CD4-positive, alpha-beta T cell (primary cell): ENCODE measurements at places on chromosomes 11 and 22. TPM values are rescaled to one million over a fixed set of nuclear protein-coding genes. Genes with fewer than 3 reads are reported as not detected.

DNA sequence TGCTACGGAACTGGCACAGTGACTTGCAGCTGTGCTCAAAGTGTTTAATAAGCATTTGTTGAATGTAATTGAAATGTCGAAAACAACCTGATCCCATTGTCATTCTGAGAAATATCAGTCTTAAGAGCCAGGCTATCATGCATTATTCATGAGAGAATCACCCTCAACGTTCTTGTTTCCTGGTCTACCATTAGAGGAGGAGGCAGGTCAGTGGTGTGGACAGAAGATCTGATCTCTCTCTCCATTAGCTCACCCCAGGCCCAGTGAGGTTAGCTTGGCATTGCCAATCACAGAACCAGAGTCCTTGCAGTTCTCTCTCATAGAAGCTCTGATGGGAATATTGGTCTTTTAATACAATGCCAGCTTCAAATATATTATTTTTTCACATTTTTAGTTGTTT, 121.1 kb upstream of the SPON1 start:
- H3K36me3 ChIP-seq: no peaks in the 10 kb centered on the region
- no peak overlapping the region for H3K4me3 ChIP-seq
- no peaks in the 10 kb centered on the region for H3K4me1 ChIP-seq
- DNase-seq: no peak
- no peak overlapping the region for H3K27ac ChIP-seq

DNA sequence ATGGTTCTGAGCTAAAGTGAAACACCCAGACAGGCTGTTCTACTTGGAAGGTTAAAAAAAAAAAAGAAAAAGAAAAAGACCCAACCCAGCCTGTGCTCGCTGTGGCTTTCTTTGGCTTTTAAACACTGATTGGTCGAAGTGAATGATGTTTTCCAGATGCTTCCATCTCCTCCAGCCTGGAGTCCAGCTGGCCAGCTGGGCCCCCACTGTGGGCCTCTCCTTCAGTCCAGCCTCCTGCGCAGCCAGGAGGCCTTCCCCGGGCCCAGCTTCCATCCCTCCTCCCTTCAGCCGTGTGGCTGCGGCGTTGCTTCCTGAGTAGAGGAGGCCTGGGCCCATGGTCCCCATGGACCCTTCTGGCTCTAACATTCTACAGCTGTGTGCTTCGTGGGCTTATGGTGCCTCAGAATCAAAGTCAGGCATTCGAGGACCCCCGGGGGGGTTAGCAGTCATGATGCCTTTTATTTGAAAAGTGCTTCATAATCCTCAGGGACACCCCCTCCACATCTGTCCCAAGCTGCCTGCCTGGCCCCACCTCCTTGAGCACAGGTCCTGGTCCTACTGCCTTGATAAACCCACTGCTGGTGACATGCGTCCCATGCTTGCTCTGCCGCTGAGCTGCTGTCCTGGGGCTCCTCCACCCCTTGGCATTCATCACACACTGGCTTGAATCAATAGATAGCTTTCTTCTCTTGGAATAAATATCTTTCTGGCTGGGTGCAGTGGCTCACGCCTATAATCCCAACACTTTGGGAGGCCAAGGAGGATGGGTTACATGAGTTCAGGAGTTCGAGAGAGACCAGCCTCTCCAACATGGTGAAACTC, 42.2 kb upstream of the FBLN1 start:
- no peaks in the 10 kb centered on the region for H3K36me3 ChIP-seq
- H3K4me3 ChIP-seq: no peak overlapping the region
- DNase-seq: no peak
- no peaks in the 10 kb centered on the region for H3K4me1 ChIP-seq

GRCh38 chr11:125491146-125491545, 4.9 kb downstream of the FEZ1 start:
- no peak for DNase-seq
- no peak overlapping the region for H3K4me3 ChIP-seq
- H3K36me3 ChIP-seq: no peaks in the 10 kb centered on the region
- peaks cover 33% of the 10 kb centered on the region for H3K27me3 ChIP-seq
- no peak overlapping the region for H3K27ac ChIP-seq
- peaks cover 22% of the 10 kb centered on the region for H3K4me1 ChIP-seq

DNA sequence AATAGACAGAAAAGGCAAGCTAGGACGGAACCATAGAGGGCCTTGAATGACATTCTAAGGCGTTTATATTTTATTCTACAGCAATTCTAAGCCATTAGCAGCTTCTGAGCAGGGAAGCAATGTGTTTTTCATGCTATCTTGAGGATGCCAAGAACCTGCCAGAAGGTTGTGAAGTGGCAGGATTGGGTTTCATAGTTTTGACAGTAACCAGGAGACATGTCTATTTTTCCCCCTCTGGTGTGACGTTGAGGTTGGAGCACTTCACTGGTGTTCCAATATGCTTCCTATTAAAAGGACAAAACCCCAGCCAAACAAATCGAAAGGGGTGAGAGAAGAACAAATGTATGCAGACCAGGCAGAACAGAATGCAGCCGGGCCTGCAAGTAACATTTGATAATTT, 148.2 kb downstream of the SPATA19 start:
- H3K4me3 ChIP-seq: no peak overlapping the region
- DNase-seq: no peak
- H3K4me1 ChIP-seq: no peaks in the 10 kb centered on the region
- no peak overlapping the region for H3K27ac ChIP-seq
- H3K27me3 ChIP-seq: no peaks in the 10 kb centered on the region

DNA sequence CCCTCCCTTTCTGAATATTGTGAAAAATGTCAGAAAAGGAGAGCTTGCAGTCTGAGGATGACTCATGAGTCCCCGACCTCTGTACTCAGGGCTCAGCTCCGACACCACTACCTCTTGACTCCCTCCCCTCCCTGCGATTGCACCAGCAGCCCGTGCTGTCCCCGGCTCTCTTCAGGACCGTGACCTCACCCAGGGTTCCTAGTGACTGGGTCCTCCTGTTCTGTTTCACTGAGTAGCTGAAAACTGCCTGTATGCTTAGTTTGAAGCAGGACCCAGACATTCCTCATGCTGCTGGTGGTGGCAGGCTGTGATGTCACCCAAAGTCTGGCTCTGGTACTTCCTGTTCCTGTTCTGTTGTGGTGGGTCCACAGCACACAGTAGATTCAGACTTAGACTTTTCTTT, 11.7 kb downstream of the PHRF1 start:
- peaks cover 20% of the 10 kb centered on the region for H3K4me1 ChIP-seq
- peaks cover 64% of the 10 kb centered on the region for H3K36me3 ChIP-seq
- DNase-seq: peak; percentile 49
- H3K27ac ChIP-seq: peak overlapping the region; percentile 51

DNA sequence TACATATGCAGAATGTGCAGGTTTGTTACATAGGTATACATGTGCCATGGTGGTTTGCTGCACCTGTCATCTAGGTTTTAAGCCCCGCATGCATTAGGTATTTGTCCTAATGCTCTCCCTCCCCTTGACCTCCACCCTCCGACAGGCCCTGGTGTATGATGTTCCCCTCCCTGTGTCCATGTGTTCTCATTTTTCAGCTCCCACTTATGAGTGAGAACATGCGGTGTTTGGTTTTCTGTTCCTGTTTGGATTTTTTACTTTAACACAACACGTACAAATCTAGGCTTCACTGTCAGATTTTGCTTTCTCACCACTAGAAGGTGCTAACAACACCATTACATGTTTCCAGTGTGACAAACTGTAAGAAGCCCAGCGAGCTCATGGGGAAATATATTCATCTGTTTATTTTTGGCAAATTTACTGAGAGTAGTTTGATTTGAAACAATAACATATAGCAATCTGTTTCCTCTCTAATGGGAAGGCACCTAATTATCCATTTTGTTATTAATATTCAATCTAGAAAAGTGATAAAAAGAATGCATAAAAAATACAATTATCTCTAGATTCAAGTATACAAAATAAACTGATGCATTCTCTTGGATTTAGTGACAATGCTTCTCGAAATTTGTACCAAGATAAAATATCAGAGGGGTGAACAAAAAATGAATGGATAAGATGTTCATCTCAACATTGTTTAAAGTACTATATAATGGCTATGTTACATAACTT, 23.2 kb upstream of the BIRC3 start:
- no peaks in the 10 kb centered on the region for H3K36me3 ChIP-seq
- H3K4me3 ChIP-seq: peak overlapping the region; percentile 48
- no peaks in the 10 kb centered on the region for H3K27me3 ChIP-seq
- peaks cover 14% of the 10 kb centered on the region for H3K4me1 ChIP-seq
- H3K27ac ChIP-seq: no peak overlapping the region

- no peak overlapping the region for H3K27ac ChIP-seq
- DNase-seq: no peak
- peaks cover 4% of the 10 kb centered on the region for H3K36me3 ChIP-seq
- no peak overlapping the region for H3K4me3 ChIP-seq
- no peaks in the 10 kb centered on the region for H3K27me3 ChIP-seq
Measured at GRCh38 chr11:6625156-6625831, 6.1 kb upstream of the TPP1 start.

KDM4E gene
- not detected for total RNA-seq

PAX6 gene
- total RNA-seq: not detected

UPB1 gene
- total RNA-seq: 3.7 TPM

SLC22A9 gene
- not detected for total RNA-seq

ALG8 gene
- total RNA-seq: 14.4 TPM

SF3A1 gene
- 335 TPM for total RNA-seq

OR5B21 gene
- not detected for total RNA-seq

CABP4 gene
- 8.5 TPM for total RNA-seq
